Keratinocyte (primary cell): ENCODE measurements at places on chromosomes 2 and 18.

DNA sequence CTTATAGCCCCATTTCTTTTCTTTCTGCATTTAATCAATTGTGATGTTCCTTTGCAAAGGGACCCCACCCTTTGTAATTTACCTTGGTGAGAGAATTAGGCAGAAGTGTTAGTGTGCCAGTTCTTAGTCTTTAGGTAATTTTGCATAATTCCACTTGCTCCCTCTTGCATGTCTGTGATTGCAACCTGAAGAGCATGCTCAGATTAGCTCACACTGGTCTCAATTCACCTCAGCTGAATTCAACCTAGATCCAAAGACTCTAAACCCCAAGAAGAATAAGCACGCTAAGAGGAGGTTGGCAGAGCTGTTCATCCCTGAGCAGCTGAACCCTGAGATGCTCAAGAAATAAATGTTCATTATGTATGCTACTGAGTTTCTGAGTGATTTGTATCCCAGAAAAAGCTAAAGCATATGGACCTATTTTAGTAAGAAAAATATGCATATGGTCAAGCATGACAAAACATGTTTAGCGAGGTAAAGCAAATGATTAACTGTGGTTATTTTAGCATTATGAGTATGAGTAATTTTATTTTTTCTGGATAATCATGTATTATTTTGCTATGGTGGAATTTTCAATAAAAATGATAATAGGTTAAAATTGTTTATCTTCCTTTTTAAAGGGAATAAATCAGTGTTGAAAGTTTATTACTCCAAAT, 299.2 kb upstream of the ZSWIM2 start:
- DNase-seq: no peak

DNA sequence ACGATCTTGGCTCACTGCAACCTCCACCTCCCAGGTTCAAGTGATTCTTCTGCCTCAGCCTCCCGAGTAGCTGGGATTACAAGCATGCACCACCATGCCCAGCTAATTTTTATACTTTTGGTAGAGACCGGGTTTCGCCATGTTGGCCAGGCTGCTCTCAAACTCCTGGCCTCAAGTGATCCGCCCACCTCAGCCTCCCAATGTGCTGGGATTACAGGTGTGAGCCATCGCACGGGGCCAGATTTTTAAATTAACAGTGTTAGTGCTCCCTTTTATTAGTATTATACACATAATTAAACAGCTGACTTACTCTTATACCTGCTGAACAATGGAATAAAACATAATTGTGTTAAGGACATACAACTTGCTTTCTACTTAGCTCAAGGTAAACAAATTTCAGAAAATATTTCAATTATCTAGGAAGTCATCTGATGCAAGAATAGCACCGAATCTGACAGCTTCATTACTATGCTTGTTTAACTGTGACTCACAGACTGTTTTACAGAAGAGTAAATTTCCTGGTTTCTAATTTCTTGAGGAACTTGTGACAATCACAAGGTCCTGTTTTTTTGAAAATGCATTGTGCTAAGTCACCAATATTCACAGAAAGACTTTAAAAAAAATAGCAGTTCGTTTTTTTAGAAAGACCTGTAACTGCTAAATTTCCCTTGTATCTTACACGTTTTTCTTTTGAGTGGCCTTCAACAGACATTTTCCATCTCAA, 51.2 kb downstream of the SPIRE1 start:
- no peak for DNase-seq

DNA sequence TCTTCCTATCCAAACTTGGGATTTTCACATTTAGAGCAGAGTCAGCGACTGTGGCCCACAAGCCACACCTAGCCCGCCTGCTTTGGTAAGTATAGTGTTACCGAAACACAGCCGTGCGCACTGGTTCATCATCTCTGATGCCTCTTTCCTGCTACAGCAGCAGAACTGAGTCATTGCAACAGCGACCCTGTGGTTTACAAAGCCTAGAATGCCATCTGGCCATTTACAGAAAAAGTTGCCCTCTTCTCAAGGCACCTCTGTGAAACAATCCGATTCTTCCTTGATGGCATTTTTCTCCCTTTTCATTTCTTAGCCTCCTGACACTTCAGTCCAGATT, 10.7 kb upstream of the IAH1 start:
- no peak for DNase-seq

GRCh38 chr2:201362396-201362795, 5.3 kb upstream of the FLACC1 start:
- no peak for DNase-seq

- no peak for DNase-seq
Measured at GRCh38 chr2:143252138-143252907, 123.1 kb downstream of the ARHGAP15 start.
